ENCODE measurements at places on chromosomes 7 and 10. TPM values are rescaled to one million over a fixed set of nuclear protein-coding genes. Genes with fewer than 3 reads are reported as not detected.

GRCh38 chr7:116698930-116699721 is 27.1 kb downstream of the MET start:
- H3K4me1 ChIP-seq: no peaks in the 10 kb centered on the region
- H3K27me3 ChIP-seq: no peaks in the 10 kb centered on the region
- DNase-seq: no peak
- no peak overlapping the region for H3K4me3 ChIP-seq
- H3K36me3 ChIP-seq: no peaks in the 10 kb centered on the region

DNA sequence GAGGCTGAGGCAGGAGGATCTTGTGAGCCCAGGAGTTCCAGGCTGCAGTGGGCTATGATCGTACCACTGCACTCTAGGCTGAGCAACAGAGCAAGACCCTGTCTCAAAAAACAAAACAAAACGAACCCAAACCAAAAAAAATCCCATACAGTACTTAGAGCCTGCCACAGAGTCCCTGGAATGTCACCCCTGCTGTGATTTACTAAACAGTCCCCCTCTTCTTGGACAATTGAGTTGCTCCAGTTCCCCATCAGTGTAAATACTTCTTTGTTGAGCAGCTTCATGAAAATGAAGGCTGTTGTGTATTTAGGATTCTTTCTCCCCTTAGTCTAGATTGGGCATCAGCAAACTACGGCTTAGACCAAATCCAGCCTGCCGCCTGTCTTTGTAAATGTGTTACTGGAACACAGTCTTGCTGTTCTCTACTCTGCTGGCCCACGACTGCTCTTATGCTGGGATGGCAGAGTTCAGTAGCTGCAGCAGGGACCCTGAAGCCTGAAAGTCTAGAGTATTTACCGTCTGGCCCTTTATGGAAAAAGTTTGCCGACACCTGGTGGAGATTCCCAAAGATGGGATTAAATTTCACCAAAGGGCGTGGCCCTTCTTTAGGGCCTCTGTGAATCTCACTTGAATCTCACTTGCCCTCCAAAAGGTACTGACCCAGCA is 57.8 kb downstream of the PALD1 start:
- no peak overlapping the region for H3K27ac ChIP-seq
- peaks cover 12% of the 10 kb centered on the region for H3K36me3 ChIP-seq
- H3K4me3 ChIP-seq: no peak overlapping the region
- no peaks in the 10 kb centered on the region for H3K27me3 ChIP-seq
- no peak for DNase-seq

DNA sequence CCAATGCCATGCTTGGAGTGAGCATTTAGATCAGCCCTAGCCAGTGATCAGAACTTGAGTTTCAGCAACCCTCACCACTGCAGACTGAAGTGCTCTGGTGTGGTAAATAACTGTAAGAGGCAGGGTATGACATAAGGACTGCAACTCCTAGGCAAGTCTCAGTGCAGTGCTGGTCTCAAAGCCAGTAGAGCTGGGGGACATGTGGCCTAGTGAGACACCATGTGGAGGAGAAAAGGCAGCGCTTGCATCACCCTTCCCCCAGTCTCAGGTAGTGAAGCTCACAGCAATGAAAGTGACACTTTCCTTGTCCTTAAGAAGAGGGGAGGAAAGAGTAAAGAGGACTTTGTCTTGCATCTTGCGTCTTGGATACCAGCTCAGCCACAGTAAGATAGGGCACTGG is 386.8 kb upstream of the POT1 start:
- no peaks in the 10 kb centered on the region for H3K4me1 ChIP-seq
- no peak overlapping the region for H3K27ac ChIP-seq
- no peaks in the 10 kb centered on the region for H3K27me3 ChIP-seq
- peak; percentile 34 for DNase-seq
- no peak overlapping the region for H3K4me3 ChIP-seq

- no peaks in the 10 kb centered on the region for H3K4me1 ChIP-seq
- DNase-seq: no peak
- no peaks in the 10 kb centered on the region for H3K27me3 ChIP-seq
- no peak overlapping the region for H3K27ac ChIP-seq
- no peaks in the 10 kb centered on the region for H3K36me3 ChIP-seq
These were observed 127.0 kb upstream of the FZD1 start for GRCh38 chr7:91137153-91137787.

DNA sequence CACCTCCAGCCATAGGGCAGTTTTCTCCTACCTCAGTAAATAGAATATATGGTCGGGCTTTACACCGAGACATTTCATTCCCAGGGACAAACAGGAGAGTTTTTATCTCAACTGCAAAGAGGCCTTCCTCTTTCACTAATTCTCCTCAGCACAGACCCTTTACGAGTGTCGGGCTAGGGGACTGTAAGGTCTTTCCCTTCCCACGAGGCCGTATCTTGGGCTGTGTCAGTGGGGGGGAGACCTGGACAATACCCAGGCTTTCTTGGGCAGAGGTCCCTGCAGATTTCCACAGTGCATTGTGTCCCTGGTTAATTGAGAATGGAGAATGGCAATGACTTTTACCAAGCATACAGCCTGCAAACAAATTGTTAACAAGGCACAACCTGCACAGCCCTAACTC is 13.2 kb upstream of the ZNF488 start:
- no peak overlapping the region for H3K27ac ChIP-seq
- H3K36me3 ChIP-seq: no peaks in the 10 kb centered on the region
- no peak overlapping the region for H3K4me3 ChIP-seq
- DNase-seq: no peak
- H3K27me3 ChIP-seq: no peaks in the 10 kb centered on the region
- no peaks in the 10 kb centered on the region for H3K4me1 ChIP-seq

Gene MCM10
- 4.2 TPM for total RNA-seq

Gene SEMA3A
- total RNA-seq: 6.1 TPM

Measured in left lung (tissue), 14 donors.